NCI-H69 (cell line): ENCODE measurements at places on chromosomes 3 and 15.

DNA sequence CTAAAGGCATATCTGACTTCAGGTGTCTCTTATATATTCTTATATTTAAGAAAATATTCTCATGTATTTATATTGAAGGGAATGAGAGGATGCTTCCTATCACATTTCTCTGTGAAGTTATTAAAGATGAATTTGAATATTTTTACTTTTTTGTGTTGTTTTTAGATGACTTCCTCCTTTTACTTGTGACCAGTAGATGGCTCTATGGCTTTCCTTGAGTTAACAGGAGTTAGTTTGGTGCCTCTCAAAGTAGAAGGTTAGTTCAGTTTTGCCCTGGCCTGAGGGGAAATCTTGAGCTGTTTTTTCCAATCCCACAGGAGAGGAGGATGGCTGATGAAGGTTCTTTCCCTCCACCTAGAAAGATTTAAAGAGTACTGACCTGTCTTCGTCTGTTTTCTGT, 80.7 kb downstream of the SQOR start:
- DNase-seq = peak; percentile 72

DNA sequence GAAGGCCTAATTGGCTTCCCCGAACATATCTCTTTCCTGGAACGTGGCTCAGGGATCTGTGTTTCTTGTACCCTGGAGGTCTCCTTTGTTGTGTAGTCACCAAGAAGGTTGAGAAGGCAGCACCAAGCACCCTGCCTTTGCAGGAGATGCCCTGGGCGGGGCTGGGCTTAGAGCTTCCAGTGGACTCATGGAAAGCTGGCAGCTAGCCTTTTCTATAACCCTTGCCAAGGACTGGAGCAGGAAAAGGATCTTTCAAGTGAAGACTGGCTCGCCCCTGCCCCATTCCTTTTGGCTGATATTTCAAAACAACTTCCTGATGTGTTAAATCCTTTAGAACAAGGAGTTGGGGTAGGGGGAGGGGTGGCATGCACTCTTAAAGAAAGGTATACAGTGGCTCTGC, 58.9 kb upstream of the EPHA6 start:
- DNase-seq = no peak

DNA sequence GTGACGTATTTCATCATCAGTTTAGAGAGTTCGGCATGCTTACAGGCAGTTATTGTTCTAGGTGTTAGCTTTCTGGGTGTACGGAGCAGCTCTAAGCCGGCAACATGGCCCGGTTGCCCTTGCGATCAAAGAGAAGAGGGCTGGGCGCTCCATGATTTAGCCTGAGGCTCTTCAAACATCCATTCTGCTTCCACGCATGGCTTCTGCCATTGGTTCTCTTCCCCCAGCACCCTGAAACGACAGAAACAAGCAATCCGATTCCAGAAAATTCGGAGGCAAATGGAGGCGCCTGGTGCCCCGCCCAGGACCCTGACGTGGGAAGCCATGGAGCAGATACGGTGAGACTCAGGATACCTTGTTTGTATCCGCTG, 574 bp downstream of the NGRN start:
- peak; percentile 72 for DNase-seq

DNA sequence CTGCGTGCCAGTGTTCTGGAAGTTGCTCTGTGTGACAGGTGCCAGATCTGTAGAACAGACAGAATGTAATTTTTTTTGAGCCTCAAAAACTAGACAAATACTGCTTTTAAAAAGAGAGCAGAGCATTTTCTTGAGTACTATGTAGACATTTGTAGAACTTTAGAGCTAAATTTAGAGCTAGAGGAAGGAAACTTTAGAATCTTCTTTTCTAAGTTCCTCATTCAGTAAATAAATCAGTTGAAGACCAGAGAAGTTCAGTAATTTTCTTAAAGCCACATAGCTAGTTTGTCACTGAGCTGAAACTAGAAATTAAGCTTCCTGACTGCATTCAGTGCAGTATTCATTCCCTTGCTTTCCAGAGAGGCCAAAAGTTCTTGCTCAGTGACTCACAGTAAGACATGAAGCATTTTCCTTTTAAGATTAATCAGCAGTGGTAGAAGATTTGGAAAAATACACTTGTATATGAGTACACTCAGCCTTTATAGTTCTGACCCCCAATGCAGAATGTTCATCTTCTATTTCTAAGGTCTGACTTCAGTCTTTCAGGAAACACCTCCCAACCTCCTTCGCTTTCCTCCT, 83.6 kb upstream of the TSEN2 start:
- no peak for DNase-seq

DNA sequence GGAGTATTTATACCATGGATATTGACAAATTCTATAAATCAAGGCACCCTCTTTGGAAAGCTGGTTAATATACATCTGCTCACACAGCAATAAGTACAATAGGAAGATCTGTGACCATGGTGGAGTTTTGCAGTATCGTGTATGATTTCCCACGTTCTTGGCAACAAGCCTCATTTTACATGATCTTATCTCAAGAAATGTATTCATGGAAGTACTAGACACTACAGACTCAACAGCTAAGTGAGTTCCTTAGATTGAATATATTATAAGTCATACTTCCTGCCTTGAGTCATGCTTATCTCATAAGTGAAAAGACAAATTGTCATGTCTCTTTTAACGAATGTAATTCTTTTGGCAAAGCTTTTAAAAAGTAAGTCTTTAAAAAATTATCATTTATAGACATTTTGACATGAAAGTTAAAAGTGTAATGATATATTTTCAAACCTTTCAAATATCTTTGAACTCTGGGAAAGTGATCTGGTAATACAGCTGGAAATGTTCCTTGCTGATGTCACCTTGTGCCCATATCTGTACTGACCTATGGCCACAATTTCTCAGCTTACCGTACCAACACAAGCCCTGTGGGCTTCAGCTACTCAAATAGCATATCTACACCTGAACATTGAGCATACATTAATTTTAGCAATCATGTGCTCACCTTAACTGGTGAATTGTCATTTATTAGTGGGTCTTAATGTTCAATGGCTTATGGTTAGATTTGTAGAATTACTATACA, 130.3 kb upstream of the TMC3 start:
- no peak for DNase-seq

GRCh38 chr3:181711325-181712135, at the start of gene SOX2:
TSS of gene SOX2 (plus strand) at chr3:181711925. CDS start at chr3:181712361, 436 bp downstream.
- peak; percentile 99 for DNase-seq

DNA sequence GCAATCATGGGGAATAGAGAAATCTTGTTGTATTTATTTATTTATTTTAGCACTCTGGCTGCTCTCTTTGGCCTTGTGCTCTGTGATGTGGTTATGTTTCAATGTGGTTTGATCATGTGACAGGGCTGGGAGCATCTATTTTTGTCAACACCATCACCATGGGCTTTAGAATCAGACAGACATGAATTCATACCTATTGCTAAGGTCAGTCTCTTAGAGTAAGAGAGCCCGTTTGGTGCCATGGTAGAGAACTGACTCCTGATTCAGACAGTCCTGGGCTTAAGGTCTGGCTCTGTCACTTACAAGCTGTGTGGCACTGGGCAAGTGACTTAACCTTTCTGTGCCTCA, 157.0 kb downstream of the RYR3 start:
- no peak for DNase-seq

GRCh38 chr3:10968401-10968800, 24.1 kb upstream of the SLC6A1 start:
- DNase-seq = no peak

DNA sequence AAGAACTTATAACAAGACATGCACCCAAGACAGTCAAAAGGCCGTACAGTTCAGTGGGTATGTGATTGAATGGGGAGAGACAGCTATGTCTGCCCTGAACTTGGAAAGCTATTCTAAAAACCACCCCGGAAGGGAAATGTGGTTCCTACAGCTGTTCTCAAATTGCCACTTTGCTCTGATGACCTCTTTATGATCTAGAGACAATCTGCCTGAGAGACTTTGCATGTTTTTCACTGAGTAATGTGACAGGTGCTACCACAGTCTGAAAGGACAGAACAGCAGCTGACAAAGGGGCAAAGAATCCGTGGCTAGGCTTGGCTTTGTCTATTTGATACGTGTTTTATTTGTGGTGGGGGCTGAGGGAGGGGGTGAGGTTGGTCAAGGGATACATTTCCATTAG, 148.3 kb upstream of the NPHP3 start:
- peak; percentile 8 for DNase-seq

DNA sequence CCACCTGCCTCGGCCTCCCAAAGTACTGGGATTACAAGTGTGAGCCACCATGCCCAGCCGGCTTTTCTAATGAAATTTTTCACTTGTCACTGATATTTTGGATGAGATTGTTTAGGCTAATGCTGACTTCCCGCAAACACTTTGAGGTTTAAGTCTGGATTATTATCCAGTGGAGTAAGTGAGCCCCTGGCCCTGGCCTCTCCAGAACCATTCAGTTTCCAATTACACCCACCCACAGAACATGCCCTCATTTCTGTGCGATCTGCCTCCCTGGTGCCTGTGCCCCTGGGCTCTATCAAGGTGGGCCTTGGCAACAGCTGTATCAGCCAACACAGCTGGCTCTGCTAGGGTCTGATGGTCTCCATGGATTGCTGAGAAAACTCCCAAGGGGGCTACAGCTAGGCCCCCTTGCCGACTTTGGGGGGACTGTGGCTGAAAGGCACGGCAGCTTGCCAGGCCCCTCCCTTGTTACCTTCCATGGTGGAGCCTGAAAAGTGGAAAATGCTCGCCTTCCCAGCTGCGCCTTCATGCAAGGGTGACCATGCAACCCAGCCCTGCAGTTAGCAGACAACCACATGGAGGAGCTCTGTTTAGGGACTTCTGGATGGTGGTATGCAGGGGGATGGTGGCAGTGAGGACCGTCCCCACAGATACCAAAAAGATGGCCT, 288.9 kb downstream of the FAM43A start:
- DNase-seq = no peak
